ENCODE measurements at places on chromosomes 2 and 18. TPM values are rescaled to one million over a fixed set of nuclear protein-coding genes. Genes with fewer than 3 reads are reported as not detected.

DNA sequence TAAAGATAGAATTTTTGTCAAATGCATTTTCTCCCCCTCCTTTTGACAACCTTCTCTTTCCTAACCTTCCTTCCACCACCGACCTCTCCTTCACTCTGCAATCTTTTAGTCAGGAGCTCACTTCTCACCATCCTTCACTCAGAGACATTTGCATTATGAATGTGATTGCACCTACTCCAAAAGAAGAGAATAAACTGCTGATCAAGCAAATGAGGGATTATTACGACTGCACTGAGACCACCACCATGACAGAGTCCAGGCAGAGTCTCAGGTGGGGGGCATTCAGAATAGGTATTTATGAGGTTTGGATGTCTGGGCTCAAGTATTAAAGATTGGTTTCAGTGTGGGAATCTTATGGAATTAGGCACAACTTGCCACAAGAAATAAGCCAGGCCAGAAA lies 483.9 kb downstream of the PTH2R start:
- no peaks in the 10 kb centered on the region for H3K4me1 ChIP-seq
- no peak for DNase-seq
- no peak overlapping the region for H3K4me3 ChIP-seq
- no peaks in the 10 kb centered on the region for H3K36me3 ChIP-seq
- no peaks in the 10 kb centered on the region for H3K27me3 ChIP-seq
- no peak overlapping the region for H3K27ac ChIP-seq

WNT10A gene
- total RNA-seq, result 0.04 TPM

GRCh38 chr18:22467760-22468553 lies 50.2 kb upstream of the CTAGE1 start:
- peaks cover 2% of the 10 kb centered on the region for H3K27me3 ChIP-seq
- no peaks in the 10 kb centered on the region for H3K36me3 ChIP-seq
- H3K27ac ChIP-seq, result no peak overlapping the region
- no peak for DNase-seq

DNA sequence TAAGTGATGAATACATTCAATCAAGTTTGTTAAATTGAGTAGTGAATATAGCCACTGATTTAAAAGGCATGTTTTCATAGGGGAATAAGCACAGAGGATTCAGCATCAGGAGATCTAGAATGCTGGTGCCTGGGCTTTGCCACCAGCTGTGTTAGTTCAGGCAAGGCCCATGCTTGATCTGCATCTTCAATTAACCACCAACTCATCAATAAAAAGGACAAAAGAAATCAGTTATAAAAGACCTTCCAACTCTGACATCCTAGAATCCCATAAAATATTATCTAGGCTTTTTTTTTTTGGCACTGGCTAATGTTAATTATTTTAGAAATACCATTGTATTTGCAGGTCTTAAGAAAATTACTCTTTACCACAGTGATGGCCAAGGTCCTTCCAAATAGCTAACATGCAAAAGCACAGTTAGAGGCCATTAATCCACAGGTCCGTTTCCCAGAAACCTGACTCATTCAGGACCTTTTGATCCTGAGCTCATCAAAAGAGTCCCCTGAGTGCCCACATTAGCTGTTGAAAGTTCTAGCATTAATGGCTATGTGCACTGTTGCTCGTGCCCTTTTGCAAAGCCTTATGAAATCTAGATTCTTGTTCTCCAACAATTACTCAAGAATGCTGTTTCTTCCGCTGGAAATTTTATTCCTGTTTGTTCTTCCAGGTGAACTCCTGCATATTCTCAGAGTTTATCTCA lies 170.0 kb downstream of the CYRIA start:
- H3K4me1 ChIP-seq, result no peaks in the 10 kb centered on the region
- no peaks in the 10 kb centered on the region for H3K36me3 ChIP-seq
- H3K27ac ChIP-seq, result no peak overlapping the region
- no peak overlapping the region for H3K4me3 ChIP-seq
- H3K27me3 ChIP-seq, result no peaks in the 10 kb centered on the region

- no peak overlapping the region for H3K4me3 ChIP-seq
- no peaks in the 10 kb centered on the region for H3K27me3 ChIP-seq
- no peak overlapping the region for H3K27ac ChIP-seq
- DNase-seq, result no peak
- no peaks in the 10 kb centered on the region for H3K36me3 ChIP-seq
Measured at GRCh38 chr18:26802330-26803200, 62.9 kb downstream of the AQP4 start.

DNA sequence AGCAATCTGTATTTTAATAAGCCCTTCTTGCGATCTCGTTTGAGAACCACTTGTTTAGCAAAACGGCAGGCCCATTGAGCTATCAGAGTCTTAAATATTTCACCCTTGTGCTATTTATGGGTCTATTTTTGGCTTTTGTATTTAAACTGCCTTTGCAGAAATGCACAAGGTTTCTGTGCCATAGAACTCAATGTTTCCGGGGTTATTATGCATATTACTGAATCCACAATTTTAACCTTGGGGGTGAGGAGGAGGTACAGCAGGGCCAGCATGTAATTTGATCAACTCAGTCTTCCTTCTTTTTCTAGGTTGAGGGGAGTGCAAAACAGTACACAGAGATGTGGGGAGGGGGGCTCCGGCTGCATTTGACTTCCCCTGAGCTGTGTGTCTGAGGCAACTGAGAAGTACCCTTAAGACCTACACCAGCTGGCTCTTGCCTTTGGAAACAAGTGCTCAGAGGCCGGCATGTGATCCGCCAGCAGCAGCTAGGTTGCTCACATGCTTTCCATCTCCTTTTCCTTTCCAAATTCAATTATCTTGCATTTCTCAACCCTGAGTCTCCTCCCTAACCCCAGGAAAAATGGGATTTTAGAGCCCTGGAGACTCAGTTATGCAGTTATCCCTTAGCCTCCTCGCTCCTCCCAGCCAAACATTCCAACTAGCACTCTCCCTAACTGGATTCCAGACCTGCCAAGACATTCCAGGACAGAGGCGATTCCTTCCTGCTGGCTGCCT lies 103.0 kb downstream of the HNRNPLL start:
- peak overlapping the region; percentile 89 for H3K27ac ChIP-seq
- H3K4me1 ChIP-seq, result peaks cover 61% of the 10 kb centered on the region
- peak; percentile 95 for DNase-seq
- H3K4me3 ChIP-seq, result no peak overlapping the region

DNA sequence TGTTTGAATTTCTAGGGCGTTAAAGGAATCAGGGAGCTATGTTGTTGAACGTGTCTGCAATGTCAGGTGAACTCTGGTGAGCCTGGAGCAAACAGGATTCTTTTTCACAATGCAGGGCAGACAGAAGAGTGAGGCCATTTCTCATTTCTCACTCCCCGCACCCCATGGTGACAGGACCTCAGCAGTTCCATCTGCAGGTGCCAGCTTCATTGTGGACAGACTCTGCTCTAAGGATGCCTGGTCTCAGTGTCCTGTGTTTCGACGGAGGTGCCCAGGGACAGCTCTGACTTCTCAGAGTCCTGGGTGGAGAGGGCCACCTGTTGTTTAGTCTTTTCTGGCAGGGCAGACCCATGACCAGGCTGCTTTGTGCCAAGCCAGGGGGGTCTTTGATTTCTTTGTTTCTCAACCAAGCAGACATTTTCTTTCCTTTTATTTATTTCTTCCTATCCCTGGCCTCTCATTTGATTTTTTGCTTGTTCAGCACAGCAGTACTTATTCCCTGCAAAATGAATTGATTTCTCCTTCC lies 201.5 kb downstream of the RNF144A start:
- DNase-seq, result no peak
- no peak overlapping the region for H3K27ac ChIP-seq
- H3K27me3 ChIP-seq, result no peaks in the 10 kb centered on the region
- no peaks in the 10 kb centered on the region for H3K36me3 ChIP-seq
- H3K4me3 ChIP-seq, result no peak overlapping the region
- peaks cover 7% of the 10 kb centered on the region for H3K4me1 ChIP-seq

GRCh38 chr18:44818668-44819403 lies 138.1 kb downstream of the SETBP1 start:
- peaks cover 21% of the 10 kb centered on the region for H3K4me1 ChIP-seq
- no peaks in the 10 kb centered on the region for H3K27me3 ChIP-seq
- no peak overlapping the region for H3K27ac ChIP-seq
- no peaks in the 10 kb centered on the region for H3K36me3 ChIP-seq
- DNase-seq, result no peak

GPR55 gene
- not detected for total RNA-seq

- H3K4me3 ChIP-seq, result peak overlapping the region; percentile 78
- no peaks in the 10 kb centered on the region for H3K36me3 ChIP-seq
- DNase-seq, result peak; percentile 80
- H3K27me3 ChIP-seq, result no peaks in the 10 kb centered on the region
- peaks cover 14% of the 10 kb centered on the region for H3K4me1 ChIP-seq
Measured at GRCh38 chr18:76495435-76496193, 572 bp upstream of the ZNF516 start.

RAPH1 gene
- total RNA-seq, result 32.7 TPM

DNA sequence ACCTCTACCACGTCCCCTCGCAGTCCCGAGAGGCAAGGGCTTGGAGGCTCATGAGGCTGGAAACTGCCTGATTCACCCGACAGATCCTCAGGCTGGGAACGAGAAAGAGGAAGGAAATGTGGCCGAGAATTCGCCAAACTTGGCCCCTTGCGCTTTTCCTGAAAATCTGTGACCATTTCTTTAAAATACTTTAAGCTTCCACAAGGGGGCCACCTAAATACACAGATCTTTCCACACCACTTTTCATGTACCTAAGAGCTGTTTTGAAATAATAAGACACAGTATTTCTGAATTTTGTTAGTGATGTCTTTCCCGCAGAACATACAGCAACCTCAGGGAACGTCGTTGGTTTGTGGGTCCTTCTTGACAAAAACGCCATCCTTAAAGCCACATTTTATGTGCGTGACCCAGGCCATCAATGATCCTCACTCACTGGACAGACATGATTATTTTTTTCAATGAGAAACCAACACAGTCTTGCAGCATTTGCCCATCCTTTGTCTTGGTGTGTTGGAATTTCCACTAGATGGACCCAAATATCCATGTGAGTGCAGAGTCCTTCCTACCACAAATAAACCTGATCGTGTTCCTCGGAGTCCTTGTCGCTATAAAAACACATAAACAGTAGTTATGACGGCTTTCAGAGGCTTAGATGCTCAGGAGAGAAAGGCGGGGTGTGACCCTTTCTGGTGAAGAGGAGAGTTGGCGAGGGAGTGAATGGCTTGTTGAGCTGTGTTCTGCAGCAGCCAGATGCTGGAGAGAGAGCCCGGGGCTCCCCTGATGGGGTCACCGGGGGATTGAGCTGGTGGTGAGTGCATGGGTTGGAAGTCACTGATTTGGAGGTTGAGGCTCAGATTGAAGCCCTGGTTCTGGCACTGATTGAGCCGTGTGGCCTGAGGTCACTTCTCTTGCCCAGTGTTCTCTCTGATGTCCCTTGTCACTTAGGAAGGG lies 25.0 kb downstream of the DCDC2C start:
- H3K36me3 ChIP-seq, result no peaks in the 10 kb centered on the region
- peaks cover 3% of the 10 kb centered on the region for H3K27me3 ChIP-seq
- peaks cover 11% of the 10 kb centered on the region for H3K4me1 ChIP-seq
- peak overlapping the region; percentile 28 for H3K4me3 ChIP-seq
- peak overlapping the region; percentile 25 for H3K27ac ChIP-seq

SRSF7 gene
- total RNA-seq, result 92.9 TPM

FEV gene
- not detected for total RNA-seq

ASIC4 gene
- total RNA-seq, result 0.44 TPM

MARCO gene
- total RNA-seq, result 1.7 TPM

DNA sequence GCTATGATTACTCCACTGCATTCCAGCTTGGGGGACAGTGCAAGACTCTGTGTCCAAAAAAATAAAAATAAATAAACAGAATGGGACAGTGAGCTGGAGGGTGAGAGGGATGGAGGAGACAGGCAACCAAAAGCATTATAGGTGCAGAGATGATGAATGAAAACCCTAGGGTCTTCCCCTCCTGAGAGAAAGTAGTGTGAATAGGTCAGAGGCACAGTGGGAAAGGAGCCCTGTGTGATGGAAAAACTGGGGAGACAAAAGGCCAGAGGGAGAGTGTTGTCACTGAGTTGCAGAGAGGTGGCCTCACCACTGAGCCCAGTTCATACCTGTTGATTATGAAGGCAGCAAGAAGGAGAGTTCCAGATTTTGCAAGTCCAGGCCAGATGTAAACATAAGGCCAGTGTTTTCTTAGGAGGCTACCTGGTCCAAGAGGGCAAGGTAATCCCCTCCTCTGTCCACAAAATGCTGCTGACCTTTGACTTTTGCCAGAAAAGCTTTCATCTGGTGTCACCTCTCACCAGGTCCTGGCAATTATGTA lies 17.6 kb upstream of the AGFG1 start:
- no peak overlapping the region for H3K4me3 ChIP-seq
- no peaks in the 10 kb centered on the region for H3K4me1 ChIP-seq
- no peak overlapping the region for H3K27ac ChIP-seq
- H3K27me3 ChIP-seq, result no peaks in the 10 kb centered on the region
- no peak for DNase-seq
- H3K36me3 ChIP-seq, result no peaks in the 10 kb centered on the region

DNA sequence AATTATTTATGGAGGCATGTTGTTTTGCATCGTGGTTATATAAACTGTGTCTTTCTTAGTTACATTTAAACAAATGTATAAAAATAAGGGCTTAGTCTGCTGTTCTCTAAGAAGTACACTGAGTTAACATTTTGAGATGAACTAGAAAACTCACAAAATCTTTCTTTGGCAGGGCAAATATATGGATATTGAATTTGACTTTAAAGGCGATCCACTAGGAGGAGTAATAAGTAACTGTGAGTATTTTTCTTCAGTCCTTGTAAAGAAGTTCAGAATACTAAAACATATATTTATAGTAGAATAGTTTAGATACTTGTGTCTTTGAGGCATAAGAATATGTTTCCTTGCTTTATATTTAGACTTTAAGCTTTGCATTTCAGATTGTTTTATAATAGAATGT lies 104.8 kb downstream of the MYO1B start:
- no peak overlapping the region for H3K4me3 ChIP-seq
- H3K27ac ChIP-seq, result no peak overlapping the region

DNA sequence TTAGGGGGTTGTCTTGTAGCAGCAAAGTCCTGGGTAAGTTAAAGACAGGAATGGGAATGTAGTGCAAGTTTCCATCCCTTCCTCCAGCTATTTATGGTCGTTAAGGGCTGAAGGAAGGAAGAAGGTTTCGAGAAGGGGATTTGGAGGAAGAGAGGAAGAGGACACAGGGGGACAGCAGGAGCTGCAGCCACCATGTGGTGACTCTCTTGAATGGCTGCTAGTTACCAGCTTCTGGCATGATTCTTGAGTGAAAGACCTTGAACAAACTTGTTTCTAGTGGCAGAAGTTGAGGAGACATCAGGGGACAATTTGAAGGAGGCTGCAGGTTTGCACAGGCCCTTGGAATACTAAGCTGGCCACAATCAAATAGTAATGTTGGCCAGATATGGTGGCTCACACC lies 116.6 kb downstream of the MTX2 start:
- no peak for DNase-seq
- H3K4me3 ChIP-seq, result no peak overlapping the region
- H3K27ac ChIP-seq, result no peak overlapping the region
- no peaks in the 10 kb centered on the region for H3K27me3 ChIP-seq
